NCI-H1417 treated with DMSO at 0.1 percent for 48 hours (cell line): ENCODE measurements at places on chromosomes 3 and 15.

DNA sequence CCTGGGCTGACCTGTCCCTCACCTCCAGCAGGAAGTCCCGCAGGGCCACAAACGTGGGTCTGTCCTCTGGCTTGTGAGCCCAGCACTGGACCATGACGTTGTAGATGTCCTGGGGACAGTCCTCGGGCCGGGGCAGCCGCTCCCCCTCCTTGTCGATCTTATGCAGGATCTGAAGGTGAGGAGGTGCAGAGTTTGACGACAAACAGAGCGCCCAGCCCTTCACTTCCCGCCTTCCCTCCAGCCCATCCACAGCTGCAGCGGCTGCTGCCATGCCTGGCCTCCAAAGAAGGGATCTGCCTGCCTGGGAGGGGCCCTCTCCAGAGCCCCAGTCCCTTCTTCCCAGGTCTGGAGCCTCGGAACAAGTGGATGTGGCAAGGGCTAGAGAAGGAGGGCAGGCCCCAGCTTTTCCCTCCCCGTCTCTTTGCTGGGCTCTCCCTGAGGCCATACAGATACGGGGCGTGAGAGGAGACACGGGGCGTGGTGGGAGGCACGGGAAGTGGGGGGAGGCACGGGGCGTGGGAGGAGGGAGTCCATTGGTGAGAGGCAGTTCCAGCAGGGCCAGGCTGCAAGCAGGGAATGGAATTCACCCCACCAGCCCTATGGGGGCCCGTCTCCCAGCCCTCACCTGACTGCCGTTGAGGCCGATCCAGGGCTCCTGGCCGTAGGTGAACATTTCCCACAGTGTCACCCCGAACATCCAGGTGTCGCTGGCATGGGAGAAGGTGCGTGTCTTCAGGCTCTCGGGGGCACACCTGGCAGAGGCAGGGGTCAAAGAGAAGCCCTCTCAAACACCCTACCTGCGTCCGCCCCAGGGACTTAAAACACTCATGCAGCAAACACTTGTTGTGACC, 29.7 kb downstream of the TNK2 start:
- DNase-seq = no peak

DNA sequence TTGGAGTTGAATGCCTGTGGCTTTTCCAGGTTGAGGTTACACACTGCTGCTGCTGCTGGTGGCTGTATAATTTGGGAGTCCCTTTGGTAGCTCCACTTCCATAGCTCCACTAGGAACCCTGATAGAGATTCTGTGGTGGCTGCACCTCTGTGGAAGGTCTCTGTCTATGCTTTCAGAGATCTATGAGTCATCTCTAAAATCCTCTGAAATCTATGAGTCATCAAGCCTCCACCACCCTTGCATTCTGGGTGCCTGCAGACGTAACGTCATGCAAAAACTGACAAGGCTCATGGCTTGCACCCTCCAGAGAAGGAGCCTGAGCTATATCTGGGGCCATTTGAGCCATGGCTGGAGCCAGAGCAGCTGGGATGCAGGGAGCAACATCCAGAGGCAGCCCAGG, 1037.0 kb upstream of the CFAP20DC start:
- DNase-seq = no peak

DNA sequence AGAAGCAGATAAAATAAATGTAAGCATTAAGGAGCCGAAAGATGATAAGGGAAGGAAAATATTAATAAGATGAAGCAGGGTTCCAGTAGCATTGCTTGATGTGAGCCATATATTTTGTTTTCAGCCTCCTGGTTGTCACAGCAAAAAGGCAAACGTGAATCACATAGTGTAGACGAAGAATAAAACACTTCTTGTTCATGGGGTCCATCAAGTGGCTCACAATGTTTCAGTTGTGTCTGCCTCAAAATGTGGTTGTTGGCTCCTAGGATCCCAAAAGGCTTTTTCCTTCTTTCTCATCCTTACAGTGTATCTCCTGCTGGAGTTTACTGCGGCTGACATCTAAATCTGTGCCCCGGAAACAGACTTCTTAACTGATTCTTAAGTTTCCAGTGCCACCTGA, 195.1 kb downstream of the GHSR start:
- no peak for DNase-seq

GRCh38 chr3:115961380-115961779, 338.1 kb downstream of the GAP43 start:
- no peak for DNase-seq

GRCh38 chr15:94421706-94422105, 190.3 kb downstream of the MCTP2 start:
- no peak for DNase-seq

GRCh38 chr3:68817243-68817642, 115.1 kb downstream of the TAFA4 start:
- no peak for DNase-seq

DNA sequence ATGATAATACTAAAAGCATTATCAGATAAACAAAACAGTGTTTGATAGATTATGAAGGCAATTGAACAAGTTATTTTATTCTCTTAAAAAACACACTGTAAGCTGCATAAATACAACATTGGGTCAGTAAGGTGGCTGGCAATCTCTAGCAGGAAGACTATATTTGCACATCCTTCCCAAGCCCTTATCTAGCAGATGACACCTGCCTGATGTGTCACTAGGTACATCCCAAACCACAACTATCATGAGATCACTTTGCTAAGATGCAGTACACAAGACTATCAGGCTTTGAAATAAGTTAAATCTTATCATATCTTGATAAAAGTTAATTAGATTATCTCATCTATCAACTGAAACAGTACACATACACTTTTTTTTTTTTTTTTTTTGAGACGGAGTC, 417.4 kb downstream of the MECOM start:
- no peak for DNase-seq

DNA sequence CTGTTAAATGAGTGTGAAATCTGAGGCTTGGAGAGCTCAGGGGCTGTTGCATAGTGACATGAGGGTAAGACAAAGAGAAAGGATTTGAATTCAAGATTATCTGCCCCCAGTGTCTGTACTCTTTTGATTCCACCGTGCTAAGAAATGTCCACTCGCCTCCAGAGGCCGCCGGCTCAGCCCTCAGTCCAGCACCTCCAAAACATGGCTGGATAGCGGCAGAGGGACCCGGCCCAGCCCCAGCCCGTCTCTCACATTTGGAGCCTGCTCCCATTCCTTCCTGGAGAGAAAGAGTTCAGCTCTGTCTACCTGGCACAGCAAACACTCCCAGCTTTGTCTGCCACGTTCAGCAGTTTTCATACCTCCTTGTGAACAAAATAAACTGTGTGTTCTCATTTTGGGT, 84.8 kb upstream of the IQSEC1 start:
- no peak for DNase-seq

DNA sequence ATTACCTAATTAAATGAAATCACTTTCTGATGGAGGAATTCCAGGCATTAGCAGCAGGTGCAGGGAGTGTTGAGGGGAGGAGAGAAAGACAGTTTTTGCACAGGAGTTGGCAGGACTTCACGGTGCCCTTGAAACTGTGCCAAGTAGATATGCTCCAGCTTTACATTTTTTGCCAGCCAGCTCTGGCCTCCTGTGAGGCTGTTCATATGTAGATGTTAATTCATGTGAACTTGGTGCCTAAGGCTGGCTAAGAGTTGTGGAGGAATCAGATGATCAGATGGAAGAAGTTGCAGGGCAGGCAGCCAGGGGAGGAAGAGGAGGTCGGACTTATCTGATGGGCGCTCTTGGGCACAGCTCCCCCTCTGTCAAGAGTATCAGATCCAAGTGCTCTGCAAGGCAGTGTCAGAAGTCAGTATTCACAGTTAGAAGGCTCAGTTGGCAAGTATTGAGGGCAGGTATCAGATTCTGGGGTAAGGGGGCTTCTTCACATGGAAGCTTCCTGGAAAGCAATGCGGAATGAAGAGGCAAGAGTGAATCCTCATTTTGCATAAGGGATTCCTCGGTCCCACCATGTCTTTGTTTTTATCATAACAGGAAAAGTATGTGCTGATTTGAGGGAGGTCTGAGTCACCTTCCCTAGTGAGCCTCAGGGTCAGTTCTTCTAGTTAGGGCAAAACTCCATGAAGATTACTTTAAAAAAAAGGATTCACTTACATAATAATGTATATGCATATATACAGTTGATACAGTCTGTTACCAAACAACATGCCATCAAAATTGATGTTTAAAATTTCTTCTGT, 172.6 kb upstream of the UMPS start:
- DNase-seq = no peak

DNA sequence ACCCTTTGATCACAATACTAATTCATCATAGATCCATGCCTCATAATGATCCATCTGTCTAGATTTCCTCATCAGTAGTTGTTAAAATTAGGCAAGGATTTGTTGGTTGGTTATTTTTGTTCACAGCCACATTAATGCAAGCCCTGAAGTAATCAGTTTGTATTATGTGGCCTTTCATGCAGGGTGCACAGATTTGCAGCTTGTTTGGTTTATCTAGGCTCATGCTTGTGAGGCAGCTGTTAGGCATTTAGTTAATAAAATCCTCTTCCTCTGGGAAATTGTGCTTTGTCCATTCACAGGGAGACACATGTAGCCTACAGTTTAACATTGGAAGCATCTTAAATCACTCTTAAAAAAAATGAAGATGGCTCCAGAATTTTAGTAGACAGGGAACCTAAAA, 162.8 kb upstream of the ZNF385D start:
- no peak for DNase-seq

DNA sequence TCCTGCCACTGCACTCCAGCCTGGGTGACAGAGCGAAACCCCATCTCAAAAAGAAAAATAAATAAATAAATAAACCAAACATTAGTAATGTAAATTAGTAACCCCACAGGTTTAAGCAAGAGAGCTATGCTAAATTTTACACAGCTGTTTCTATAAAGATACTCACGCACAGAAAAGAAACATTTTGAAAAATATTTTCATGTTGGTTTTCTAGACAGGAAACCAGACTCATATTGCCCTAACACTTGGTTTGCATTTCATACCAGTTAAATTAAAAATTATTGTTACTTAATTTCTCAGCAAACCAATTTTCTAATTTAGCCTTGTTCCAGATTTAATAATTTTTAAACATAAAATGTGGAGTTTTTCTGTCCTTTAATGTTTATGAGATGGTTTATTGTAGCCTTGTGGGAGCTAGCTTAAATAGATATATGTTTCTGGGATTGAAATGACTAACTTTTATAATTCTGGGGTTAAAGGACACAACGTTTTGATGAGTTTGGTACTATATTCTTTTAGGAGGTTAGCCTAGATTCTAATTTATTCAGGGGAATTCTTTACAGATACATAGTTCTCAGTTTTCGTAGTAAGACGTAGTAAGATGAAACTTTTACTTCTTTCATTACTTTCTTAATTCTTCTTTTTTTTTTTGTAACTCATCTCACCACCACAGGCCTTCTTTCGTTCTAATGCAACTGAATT, 42.6 kb upstream of the SLC4A7 start:
- no peak for DNase-seq

- no peak for DNase-seq
These were observed 643 bp downstream of the MYO5A start for GRCh38 chr15:52527911-52528563.

DNA sequence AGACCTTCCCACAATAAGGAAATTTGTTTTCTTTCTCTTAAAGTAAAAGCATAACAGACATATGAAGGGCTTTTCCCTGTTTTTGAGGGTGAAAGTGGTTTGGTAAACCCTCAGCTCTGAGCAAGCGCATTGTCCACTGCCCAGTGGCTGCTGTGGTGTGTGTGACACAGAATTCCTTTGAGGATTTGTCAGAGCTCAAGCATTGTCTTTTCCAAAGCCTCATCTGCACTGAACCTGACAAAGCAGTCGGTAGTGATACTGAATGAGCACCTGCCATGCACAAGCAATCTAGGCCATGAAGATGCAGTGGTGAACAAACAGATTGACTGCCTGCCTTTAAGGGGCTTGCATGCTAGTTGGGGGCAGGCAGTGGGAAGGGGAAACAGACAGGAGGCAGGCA, 128.3 kb downstream of the PLCL2 start:
- no peak for DNase-seq

DNA sequence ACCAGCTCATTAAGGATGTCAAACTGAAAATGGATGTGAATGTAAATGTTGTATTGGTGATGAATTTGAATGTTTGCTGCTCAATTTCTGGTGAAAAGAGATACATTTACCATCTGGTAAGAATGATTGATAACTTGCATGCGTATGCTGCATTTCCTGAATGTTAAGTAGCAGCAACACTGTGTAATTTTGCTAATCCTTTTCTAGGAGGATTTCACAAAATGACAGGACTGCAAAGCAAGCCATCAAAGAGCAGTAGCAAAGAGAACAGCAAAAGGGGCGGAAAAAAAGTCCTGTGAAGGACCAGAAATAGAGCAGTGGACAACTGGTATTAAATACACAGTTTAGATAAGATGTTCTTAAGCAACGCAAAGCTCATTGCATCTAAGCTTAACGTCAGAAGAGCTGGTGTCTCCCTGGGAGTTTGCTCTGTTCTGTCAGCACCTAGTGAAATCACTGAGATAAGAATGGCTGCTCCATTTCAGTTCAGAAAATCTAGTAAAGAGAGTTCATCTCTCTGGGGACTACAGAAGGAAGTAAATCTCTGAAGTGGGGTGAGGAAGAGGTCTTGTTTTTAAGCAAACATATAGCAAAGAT, 23.5 kb upstream of the PAQR5 start:
- no peak for DNase-seq

DNA sequence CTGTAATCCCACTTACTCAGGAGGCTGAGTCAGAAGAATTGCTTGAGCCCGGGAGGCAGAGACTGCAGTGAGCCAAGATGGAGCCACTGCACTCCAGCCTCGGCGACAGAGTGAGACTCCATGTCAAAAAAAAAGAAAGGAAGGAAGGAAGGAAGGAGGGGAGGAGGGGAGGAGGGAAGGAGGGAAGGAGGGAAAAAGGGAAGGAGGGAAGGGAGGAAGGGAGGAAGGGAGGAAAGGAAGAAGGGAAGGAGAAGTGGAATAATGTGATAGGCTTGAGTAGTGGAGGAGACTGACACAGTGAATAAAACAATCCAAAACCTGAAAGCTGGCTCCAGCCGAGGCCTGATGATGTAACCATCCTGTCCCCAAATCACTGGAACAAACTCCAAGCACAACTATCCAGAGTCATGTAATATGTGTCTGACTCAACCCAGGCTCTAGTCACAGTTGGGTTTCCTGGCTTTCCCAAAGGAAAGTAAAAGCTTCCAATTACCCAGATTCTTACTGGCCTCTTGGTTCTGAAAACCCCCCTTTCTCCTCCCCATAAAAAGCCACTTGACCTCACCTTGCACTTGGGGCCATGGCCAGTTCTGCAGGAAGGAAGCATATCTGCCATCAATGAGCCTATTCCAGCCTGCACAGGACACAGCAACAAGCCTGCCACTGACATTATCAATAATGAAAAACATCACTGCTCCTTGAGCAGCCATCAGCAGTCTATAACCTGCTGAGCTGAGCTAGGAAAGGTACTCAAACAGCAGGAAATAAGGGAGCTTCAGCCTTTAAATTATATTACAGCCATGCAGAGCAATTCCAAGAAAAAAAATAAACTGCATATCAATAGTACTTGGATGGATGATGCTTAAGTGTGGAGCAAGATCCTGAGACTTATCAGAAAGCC, 48.3 kb downstream of the MB21D2 start:
- no peak for DNase-seq

DNA sequence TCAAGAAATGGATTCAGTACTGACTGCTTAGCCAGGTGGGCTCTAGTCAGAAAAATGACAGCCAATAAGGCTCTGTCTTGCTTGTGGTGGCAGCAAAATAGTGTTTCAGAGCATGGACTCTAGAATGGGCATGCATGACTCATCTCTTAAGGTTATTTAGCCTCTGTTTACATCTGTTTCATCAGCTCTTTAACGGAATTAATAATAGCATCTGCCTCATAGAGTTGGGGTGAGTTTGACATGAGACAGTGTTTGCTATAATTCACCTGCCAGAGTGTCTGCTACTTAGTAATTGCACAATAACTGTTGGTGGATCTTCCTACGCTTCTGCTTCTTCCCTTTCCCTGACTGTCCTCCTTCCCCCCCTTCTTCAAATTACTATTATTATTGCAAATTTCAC, 350.4 kb upstream of the SEMA6D start:
- no peak for DNase-seq
